ENCODE measurements at places on chromosomes 13 and 19. TPM values are rescaled to one million over a fixed set of nuclear protein-coding genes. Genes with fewer than 3 reads are reported as not detected.
A peak's percentile ranks its signal among the peaks of the same experiment; 100 is the strongest.

The KANK2 gene
- total RNA-seq: 14.5 TPM

The MISP3 gene
- 0.78 TPM for total RNA-seq

The GTPBP3 gene
- 14.9 TPM for total RNA-seq

- DNase-seq: no peak
These were observed 1198.1 kb downstream of the UQCRFS1 start for GRCh38 chr19:28014615-28015405.

GRCh38 chr19:40908976-40909375 is 26.9 kb upstream of the CYP2A7 start:
- no peak for DNase-seq

The DCT gene
- not detected for total RNA-seq

GRCh38 chr13:84536906-84537305 is 654.6 kb upstream of the SLITRK1 start:
- DNase-seq: no peak

GRCh38 chr19:41688098-41688497 is at the start of gene CEACAM7:
Gene CEACAM7 (minus strand): TSS chr19:41688270. CDS start chr19:41688165, 105 bp downstream.
- no peak for DNase-seq

DNA sequence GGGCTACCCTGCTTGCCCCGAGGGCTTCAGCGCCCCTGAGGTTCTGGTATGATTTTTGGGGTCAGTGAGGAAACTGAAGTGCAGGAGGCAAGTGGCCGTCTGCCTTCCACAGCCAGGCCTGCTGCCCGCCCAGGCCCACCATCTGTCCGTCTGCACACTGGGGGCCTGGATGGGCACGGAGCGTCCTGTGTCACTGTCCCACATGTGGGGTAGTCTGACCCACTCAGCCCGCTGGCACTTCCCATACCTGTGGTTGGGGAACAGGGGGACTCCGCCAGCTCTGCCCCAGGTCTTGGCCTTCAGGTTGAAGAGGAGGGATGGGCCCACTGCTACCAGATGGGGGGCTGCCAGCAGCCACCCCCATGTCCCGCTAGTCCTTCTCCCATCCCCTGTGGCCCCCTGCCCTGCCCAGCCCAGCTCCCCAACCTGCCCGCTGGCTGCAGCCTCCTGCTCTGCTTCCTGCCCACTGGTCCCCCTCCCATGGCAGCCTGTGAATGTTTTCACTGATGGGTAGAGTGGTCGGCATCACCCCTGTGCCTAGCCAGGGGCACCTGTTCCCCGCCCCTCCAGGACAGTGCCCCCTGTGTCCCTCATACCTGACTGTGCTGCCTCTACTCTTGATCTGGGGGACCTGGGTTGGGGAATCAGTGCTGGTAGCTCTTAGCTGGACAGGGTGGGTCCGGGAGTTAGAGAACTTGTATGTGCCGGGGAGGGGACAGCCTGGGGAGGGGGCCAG is 9.5 kb downstream of the PIAS4 start:
- no peak for DNase-seq

DNA sequence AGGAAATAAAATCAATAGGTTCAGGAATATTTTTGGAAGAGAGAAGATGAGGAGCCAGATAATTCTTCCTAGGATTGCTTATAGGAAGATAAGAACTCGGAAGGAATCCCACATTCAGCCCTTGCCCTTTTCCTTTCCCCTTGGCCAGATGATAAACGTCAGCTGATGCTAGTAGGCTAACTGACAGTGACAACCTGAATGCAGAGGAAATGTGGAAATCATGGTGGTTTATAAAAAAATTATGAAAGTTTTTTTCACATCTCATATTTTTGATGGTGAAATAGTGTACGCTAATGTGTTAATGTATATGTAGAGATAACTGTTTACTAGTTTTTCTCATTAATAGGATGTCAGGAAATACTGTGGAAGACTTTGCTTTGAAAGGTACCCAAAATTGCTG is 56.9 kb downstream of the EDNRB start:
- DNase-seq: no peak

- no peak for DNase-seq
These were observed 2139.9 kb downstream of the PCDH9 start for GRCh38 chr13:65090186-65090585.

GRCh38 chr13:62687732-62688131 is 1272.1 kb upstream of the PCDH20 start:
- no peak for DNase-seq

GRCh38 chr13:39616087-39616694 is 13.2 kb upstream of the LHFPL6 start:
- DNase-seq: no peak

DNA sequence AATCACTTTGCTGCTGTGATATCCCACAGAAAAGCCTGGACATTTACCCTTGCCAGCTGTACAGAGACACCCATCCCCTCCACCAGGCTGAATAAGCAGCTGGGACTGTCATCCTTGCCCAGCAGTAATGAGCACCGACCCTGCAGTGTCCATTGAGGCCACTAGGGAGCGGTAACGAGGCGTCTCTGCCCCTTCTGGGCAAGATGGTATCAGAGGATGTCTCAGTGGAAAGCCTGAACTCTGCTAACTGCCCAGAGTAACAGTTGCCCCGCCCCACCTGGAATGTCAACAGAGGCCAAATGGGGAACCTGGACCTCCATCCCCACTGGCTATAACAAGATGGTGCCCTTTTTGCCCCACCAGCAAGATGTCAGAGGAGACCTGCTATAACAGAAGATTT is 22.8 kb upstream of the CEACAM20 start:
- peak; percentile 31 for DNase-seq

The C13orf46 gene
- not detected for total RNA-seq

The TMC4 gene
- 7.2 TPM for total RNA-seq

- DNase-seq: no peak
These were observed 1.7 kb downstream of the ZNF160 start for GRCh38 chr19:53101518-53101917.

The C1QTNF9 gene
- total RNA-seq: not detected

The LILRA1 gene
- total RNA-seq: not detected

The PSENEN gene
- total RNA-seq: 75.8 TPM

- no peak for DNase-seq
These were observed 6.8 kb downstream of the PLPPR2 start for GRCh38 chr19:11361771-11362731.

DNA sequence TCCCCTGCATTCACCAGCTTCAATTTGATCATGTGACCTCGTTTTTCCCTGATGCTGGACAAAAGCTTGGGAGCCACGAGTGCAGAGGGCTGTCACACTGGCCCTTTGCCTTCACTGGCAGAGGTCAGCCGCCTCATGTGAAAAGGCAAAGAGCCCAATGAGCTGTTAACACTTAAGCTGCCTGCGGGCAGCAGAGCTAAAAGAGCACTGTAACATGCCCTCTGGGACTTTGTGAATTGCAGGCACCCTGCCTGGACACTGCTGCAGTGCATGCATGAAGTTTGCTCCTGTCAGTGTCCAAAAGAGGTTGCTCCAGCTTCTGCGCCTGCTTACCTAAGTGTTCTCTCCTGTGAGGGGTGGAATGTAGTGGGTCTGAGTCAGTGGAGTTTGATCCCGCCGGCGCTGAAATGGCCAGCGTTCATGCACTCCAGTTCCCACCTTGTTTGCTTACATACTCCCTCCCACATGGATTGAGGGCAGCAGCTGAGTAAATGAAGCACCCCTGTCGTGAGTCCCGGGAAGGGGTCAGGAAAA is 193.7 kb downstream of the RFC3 start:
- DNase-seq: no peak

GRCh38 chr19:36460046-36460445 is 29.3 kb downstream of the ZNF566 start:
- DNase-seq: no peak

Data from foreskin keratinocyte (primary cell).